ENCODE measurements at places on chromosomes 13 and 19.

- DNase-seq = no peak
Measured at GRCh38 chr19:18879579-18880373, 16.2 kb downstream of the CERS1 start.

DNA sequence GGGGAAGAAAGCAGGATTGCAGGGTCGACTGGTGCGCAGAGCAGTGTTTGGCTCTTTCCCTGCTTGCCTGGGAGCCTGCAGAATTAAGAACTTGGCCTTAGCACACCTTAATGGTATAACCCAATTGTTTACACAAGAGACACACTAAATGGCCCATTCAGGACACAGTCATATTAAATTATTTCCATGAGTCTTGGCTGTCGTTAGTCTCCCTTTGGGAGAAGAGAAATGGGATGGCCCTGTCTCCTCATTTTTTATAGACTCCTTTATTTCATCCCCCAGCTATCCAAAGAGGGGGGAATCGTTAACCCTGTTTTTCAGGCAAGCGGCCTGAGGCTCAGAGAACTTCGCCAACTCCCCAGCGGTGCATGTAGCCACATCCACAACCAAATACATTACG is 282.5 kb downstream of the SUCLA2 start:
- no peak for DNase-seq

GRCh38 chr13:52165411-52165810 is 6.0 kb upstream of the NEK3 start:
- no peak for DNase-seq

GRCh38 chr13:33743438-33744368 is 74.2 kb upstream of the RFC3 start:
- no peak for DNase-seq

DNA sequence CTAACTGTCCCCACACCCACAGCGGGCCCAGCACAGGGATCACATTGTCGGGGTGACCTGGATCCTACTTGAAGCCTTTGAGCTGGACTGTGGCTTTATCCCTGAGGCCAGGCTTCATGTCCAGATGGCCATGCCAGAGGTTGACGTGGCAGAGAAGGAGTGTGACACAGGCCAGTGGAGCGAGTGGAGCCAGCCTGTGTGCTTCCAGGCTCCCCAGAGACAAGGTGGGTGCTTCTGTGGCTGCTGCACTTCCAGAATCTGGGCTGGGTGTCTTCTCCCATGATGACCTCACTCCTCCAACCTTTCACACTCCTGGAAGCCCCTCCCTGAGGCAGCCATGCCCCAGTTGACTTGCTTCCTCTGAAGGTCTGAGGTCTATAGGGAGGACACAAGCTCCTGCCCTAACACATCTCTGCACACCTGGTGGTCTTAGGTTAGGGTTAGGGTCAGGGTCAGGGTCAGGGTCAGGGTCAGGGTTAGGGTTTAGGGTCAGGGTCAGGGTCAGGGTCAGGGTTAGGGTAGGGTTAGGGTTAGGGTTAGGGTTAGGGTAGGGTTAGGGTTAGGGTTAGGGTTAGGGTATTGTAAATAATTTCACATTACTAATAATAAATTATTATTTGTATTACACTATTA is 13.1 kb upstream of the MZF1 start:
- DNase-seq = peak; percentile 19

GRCh38 chr19:35037716-35038622 is 3.6 kb upstream of the HPN start:
- no peak for DNase-seq

- DNase-seq = no peak
Measured at GRCh38 chr13:107562203-107562602, 653.1 kb downstream of the LIG4 start.

DNA sequence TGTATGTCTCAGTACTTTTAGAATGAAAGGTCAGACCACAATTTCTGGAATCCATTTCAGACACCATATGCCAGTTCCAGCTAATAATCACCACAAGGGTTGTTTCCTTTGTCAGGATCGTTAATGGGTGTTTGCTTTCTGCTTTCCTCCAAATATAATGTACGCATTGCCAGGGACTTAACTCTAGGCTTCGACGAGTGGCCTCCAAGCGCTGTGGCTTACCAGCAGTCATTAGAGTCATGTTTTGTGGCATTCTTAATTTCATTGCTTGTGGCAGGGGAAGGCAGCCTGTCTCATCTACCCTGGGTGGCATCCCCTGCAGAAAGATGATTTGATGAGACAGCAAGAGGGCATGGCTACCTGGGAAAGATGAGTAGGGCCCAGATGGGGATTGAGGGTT is 22.5 kb downstream of the SAFB start:
- DNase-seq = no peak

DNA sequence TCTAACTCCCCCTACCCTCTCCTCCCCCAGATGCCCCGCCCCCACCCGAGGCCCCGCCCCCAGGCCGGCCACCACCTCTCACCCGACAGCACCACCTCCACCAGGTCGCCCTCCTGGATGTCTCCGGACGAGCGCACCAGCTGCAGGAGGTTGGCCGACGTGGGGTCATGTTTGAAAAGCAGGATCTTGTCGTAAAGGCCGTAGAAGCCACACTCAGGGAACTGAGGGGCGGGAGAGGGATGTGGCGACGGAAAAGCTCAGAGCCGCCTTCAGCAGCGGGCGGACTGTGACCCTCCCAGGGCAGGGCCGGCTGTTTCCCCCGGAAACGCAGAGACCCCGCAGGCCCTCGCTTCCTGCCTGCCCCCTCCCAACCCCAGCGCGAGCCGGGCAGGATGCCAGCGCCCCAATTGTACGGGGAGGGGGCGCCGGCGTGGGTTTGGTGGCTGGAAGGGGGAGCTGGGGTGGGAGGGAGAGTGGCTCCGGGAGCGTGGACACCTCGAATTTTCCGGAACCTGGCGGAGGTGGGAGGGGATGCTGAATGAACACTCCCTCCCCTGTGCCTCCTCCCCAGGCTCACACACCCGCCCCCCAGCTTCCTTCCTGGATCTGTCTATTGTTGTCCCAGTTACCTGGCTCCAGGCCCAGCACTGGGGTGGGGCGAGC is 3.0 kb downstream of the PRKD2 start:
- DNase-seq = peak; percentile 94

DNA sequence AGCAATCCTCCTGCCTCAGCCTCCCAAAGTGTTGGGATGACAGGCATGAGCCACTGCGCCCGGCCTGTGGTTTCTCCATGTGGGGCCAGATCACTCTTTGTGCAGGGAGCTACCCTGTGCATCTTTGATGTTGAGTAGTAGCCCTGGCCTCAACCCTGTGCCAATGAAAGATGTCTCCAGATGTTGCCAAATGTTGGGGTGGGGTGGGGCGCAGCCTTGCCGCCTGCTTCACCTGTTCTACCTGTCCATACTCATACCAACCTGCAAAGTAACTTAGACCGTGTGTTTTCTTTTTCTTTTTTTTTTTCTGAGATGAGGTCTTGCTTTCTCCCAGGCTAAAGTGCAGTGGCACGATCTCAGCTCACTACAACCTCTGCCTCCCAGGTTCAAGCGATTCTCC is 20.9 kb downstream of the IER2 start:
- DNase-seq = no peak

GRCh38 chr13:46983881-46984280 is 87.0 kb upstream of the HTR2A start:
- no peak for DNase-seq

- DNase-seq = no peak
Measured at GRCh38 chr13:41244556-41244955, 18.8 kb downstream of the MTRF1 start.

- peak; percentile 80 for DNase-seq
Measured at GRCh38 chr13:104571161-104571892, 1505.1 kb upstream of the SLC10A2 start.

DNA sequence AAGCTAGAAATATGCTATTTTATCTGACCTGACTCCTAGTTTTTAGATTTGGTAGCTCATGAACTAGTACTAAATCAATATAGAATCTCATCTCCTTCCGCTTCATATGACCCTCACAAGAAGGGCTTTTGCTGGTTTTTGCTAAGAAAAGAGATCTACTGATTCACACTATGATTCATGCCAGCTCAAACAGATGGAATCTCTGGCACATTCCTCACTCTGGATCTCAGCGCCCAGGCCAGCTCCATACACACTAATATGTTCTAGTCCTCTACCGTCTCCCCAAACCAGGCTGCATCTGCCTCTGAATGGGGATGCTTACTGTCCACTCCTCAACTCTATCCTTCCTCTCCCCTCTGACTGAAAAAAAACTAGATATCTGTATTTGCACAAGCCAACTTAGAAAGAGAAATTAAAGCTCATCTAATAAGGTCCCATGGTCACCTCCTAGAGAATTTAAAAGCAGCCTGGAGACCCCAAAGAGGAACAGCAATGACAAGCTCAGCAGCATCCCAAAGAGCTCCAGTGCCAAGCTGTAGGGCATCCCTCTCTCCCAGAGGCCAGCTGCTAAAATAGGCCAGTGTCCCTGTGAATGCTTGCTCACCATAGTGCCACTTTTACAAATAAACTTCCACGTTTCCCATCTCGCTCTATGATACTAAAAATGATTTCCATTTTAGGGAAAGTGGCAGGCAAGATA is 74.9 kb downstream of the LHFPL6 start:
- DNase-seq = peak; percentile 27

DNA sequence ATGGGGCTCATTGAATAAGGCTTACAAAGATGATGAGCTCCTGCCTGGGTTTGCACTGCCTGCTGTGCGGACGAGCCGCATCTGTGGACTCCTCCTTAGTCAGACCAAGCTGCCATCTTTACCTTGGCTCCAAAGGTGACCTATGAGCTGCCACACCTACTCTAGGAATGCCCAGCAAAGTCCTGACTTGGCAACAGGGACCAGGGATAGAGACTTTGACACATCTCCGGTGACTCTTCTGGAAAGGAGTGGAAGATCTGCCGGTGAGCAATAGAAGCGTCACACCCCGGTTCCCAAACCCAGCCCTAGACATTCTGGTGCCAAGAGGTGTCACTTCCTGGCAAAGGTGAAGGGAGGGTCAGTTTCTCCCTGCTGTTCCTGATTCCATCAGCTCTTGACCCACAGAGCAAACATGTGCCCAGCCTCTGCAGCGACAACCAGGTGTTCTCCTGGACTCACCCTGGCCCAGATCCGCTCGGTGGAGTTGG is 50.2 kb upstream of the GTF3A start:
- DNase-seq = no peak

DNA sequence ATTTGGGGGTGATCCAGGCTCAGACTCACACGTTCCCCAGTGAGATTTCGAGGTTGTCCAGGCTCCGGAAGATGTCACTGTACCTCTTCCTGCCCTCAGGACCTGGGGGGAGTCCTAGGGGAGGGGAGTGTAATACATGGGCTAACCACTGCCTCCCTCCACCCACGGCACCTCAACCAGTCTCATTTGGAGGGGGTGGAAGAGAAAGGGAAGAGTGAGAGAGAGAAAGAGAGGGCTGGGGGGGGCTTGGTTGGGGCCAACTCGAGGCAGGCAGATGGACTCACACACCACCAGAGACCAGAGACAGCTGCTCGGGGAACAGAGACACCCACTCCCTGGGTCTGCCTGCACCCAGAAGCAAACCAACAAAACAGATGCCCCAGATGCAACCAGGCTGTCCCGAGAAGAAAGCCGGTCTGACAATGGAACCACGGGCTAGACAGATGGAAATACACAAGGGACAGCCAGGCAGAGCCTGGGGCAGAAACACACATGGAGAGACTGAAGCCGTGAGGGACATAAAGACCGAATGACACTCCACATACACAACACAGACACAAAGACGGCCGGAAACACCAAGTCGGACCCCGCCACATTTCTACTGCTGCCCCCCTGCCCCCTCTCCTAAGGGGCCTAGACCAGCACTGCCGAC is 825 bp downstream of the GMIP start:
- no peak for DNase-seq

DNA sequence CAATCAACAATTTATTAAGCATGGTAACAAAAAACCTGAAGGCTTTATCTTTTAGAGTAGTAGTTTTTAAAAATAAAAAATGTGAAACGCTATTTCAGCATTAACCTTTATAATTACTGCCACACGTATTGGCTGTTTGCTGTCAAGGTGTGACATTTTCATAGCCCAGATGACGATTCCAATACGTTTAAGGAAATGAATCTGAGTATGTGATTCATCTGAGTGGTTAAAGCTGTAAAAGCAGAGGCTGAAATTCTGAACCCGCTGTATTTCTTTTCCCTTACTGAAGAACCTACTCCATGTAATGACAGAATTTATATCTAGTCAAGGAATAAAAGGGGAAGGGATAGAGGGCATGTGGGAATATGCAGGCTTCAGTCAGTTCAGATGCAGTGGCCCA is 166.0 kb downstream of the LMO7 start:
- no peak for DNase-seq

GRCh38 chr13:51475727-51476501 is 23.1 kb upstream of the INTS6 start:
- no peak for DNase-seq

DNA sequence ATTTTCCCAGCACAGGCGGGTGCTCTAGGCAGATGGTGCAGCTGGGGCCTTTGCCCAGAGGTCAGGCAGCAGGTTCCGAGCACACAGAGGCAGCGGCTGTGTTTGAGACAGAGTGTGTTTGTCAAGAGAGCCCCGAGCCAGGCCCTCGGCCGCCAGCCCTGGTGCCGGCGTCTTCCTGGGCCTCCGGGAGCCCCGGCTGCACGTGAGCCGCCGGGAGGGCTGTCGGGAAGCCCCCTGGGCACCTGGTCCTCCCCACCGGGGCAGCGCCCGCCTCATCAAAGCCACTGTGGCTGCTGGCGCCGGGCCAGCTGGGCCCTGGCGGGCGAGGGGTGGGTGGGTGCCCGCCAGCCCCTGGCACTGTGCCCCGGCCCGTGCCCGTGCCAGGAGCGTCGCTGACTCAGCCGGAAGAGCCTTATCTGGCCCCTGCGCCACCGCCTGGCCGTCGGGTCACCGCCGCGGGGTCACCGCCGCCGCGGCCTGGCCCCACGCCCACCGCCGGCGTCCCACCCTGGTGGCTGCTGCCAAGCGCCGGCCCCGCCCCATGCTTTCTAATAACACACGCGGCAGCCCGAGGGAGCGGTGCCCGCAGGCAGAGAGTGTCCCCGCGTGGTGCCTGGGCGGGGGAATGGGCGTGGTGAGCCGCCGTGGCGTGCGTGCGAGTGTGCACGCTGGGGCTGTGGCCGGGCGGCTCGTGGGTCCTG is 14.9 kb downstream of the ARID3A start:
- DNase-seq = no peak

DNA sequence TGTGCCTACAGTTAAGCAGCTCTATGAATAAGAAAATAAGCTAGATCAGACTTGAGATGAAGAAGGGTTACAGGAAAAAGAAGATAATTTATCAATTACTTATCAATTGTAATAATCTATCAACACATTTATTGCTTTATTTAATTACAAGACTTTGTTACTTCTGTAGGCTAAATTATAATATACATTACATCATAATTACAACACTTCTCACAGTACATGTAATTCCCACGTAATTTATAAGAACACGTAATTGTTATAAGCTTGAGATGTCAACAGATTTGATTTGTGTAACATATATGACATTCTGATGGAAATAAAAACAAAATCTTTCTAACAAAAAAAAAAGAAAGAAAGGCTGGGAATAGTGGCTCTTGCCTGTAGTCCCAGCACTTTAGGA is 36.8 kb downstream of the NEK5 start:
- DNase-seq = no peak

DNA sequence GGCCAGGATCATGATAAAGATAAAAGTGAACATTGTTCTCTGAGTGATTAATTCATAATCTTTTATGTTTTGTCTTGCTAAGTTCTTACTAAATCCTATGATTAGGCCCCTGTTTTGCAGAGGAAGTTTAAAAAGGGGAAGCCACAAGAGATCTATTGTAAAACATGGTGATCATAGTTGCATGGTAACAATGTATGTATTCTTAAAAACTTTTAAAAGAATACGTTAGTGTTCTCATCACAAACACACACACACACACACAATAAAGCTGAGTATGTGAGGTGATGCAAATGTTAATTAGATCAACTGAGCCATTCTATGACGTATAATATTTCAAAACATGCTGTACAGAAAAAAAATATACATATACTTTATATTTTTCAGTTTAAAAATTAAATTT is 51.2 kb downstream of the MBD3L2B start:
- DNase-seq = no peak
